ENCODE measurements at places on chromosomes 2 and 18.

DNA sequence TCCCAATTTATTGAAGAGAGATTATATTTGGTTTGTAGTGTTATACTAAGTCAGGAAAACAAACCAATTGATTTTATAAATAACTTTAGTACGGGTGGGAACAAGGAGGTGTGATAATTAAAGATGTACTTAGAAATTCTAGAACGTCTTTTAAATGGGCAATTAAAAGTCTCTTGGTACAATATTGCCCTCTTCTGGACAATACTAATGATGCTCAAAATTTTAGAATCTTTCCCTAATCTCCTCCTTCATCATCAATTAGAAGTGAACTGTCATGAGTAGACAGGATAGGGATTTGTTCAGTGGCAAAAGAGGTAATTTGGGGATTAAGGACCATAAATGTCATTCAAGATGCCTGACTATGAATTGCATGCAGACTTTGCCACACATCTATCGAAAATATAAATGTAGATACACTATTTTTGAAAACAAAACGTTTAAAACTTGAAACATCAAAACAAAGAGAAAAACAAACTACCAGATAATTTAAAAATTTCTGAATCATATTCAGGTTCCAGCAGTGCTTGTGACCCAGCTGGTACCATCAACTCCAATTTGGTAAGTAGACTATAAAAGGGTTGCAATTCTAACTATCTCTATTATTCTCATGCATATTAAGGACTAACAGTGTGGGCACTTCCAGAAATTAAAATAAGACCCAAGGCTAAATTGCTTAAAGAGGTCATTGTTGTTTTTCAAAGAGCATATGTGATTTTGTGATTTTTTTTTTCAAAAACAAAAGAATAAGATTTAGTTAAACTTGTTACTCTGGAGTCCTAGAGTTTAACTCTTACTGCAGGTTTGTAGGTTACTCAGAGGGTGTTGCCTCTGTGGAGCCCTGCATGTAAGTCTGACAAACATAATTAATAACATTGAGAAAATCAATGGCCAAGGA is 123.5 kb downstream of the LAMA3 start:
- DNase-seq: peak; percentile 20

DNA sequence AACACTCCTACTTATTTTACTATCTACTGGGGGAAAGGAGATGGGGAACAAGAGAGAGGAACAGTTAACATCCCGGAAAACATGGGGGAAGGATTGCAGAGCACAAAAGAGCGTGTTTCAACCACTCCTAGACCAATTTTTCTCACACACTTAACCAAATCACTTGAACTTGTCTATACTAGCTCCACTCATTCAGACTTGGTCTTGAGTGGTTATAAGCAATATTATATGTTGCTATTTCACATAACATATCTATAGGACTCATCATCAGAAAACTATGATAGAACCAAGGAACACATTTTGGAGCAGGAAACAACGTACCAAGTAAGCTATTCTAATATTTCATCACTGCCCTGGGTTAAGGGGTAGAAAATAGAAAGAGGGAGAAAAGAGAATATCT is 31.5 kb downstream of the SLC25A12 start:
- no peak for DNase-seq

- no peak for DNase-seq
These were observed 237.3 kb downstream of the CALCRL start for GRCh38 chr2:187210726-187211125.

DNA sequence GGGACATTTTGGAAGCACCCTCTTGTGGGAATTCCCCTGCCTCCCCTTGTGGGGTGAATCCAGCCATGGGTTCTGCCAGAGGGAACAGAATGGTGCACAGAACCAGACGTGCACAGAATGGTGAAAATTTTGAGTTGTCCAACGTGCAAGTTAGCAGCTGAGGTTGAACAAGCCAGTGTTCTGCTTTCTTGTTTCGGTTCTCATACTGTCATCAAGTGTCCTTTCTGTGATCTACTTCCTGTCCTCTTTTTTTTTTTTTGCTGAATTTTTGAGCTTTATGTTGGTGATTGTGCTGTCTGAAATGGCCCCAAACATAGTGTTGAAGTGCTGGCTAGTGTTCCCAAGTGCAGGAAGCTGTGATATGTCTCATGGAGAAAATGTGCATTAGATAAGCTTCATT is 21.5 kb upstream of the REEP1 start:
- DNase-seq: no peak

DNA sequence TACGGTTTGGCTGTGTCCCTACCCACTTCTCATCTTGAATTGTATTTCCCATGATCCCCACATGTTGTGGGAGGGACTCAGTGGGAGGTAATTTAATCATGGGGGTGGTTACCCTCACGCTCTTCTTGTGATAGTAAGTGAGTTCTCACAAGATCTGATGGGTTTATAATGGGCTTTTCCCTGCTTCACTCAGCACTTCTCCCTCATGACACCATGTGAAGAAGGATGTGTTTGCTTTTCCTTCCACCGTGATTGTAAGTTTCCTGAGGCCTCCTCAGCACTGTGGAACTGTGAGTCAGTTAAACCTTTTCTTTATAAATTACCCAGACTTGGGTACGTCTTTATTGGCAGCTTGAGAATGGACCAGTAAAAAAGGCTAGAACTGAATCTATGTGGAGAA is 750.0 kb upstream of the ID2 start:
- DNase-seq: no peak

DNA sequence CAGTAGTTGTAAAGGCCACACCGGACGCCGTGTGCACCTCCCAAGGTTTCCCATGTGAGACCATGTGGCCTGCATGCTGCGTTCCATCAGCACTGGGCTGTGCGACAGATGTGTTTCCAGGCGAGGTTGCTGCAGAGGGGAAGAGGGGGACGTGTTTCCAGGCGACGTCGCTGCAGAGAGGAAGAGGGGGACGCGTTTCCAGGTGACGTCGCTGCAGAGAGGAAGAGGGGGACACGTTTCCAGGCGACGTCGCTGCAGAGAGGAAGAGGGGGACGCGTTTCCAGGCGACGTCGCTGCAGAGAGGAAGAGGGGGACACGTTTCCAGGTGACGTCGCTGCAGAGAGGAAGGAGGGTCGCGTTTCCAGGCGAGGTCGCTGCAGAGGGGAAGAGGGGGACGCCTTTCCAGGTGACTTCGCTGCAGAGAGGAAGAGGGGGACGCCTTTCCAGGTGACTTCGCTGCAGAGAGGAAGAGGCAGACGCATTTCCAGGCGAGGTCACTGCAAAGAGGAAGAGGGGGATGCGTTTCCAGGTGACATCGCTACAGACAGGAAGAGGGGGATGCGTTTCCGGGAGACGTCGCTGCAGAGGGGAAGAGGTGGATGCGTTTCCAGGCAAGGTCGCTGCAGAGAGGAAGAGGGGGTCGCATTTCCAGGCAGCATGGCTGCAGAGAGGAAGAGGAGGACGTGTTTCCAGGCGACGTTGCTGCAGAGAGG is 24.5 kb downstream of the NFATC1 start:
- DNase-seq: no peak

- peak; percentile 30 for DNase-seq
These were observed 35.1 kb downstream of the EVA1A start for GRCh38 chr2:75525434-75526310.

GRCh38 chr18:79401494-79402208 is 5.9 kb downstream of the NFATC1 start:
- no peak for DNase-seq

- peak; percentile 17 for DNase-seq
These were observed 28.0 kb downstream of the AGAP1 start for GRCh38 chr2:235521844-235522243.

GRCh38 chr2:235769046-235769445 is 275.2 kb downstream of the AGAP1 start:
- DNase-seq: no peak

- peak; percentile 63 for DNase-seq
These were observed 29.6 kb downstream of the DOK1 start for GRCh38 chr2:74584088-74584645.

GRCh38 chr2:41004700-41005099 is 552.8 kb upstream of the SLC8A1 start:
- no peak for DNase-seq

DNA sequence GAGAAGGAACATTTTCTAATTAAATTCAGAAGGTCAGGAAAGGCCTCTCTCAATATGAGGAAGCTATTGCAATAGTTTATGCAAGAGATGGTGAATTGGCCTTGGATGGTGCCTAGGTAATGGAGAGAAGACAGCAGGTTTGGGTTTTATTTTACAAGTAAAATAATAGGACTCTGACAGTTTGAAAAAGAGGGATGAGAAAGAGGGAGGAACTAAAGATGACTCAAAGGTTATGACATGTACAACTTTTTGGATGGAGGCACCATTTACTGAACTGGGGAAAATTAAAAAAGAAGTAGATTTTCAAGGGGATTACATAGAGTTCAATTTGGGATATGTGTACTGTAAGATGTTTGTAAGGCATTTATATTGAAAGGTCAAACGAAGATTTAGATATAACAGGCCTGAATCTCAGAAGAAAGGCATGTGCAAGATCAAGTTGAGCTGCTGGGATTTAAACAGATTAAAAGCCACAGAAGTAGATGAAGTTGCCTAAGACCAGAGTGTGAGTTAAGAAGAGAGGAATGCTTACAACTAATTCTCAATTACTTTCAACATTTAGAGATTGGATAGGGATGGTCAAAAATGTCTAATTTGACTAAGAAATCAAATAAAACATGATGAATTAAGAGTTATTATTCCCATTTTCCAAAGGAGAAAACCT is 12.3 kb upstream of the ASNSD1 start:
- DNase-seq: peak; percentile 36

DNA sequence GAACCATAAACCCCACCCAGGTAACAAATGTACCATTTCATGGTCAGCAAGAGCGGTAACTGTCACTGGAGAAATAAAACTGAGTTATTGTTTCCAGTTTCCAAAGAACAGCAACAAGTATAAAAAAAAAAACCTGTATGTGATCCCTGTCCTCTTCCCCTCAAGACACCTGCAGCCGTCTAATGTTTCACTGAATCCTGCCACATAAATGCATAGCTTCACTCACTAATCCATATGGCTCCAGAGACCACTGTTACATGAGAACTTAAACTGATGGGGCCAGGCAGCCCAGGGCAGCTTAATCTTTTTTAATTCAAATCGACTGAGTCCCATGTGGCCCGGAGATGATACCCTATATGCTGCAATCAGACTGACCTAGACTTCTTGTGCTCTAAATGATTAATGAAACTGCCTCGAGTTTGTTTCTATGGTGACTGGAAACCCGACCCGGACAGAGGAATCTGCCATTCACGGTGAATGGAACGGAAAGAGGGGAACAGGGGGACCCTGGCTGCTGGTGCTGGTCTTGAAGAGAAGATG is 60.9 kb upstream of the SIX2 start:
- no peak for DNase-seq

GRCh38 chr2:96916156-96916630 is 46.3 kb upstream of the SEMA4C start:
- DNase-seq: no peak

DNA sequence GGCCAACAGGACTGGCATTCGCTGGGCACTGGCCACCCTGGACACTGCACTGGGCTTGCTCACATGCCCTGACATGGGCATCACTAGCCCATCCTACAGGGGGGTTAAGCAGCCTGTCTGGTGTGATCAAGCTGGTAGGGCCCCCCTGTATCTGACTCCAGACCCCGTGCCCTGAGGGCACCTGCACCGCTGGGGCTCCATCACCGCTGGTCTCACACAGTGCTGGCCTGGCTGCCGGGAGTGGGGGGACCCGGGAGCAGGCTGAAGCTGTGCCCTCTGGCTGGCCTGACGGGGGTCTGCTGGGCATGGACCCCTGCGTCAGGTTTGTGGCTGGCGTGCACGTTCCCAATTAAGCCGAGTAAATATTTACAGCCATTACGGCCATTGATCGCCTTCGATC is 32.3 kb downstream of the KCNIP3 start:
- DNase-seq: no peak

DNA sequence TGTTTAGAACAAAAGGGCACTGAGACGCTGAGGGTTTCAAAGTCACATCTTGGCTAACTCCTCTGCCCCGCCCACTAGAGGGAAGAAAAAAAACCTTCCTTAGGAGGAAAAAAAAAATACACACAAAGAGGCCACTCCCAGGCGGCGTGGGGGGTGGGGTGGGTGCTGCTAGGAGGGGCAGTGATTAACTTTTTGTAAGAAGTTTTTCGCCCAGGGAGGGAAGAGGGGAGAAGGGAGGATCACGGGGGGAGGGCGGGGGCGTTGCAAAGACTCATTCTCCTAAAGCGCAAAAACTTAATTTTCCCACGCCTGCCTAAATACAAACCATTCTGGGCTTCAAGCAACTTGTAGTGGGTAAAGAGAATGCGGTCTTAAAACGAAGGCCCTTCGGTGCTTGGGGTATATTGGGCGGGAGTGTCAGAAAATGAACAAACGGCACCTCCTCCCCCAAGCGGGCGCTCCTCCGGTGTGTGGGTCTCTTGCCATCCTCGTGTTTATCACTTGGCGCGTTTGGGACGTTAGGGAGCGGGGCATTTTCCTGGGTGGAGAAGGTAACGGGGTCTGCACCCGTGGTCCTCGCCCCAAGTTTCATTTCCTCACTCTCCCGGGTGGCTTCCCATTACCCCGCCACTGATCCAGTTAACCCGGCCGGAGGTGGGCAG is 1.7 kb downstream of the CXCR4 start:
- no peak for DNase-seq

- DNase-seq: no peak
These were observed 68.5 kb downstream of the ABI2 start for GRCh38 chr2:203396667-203397066.

DNA sequence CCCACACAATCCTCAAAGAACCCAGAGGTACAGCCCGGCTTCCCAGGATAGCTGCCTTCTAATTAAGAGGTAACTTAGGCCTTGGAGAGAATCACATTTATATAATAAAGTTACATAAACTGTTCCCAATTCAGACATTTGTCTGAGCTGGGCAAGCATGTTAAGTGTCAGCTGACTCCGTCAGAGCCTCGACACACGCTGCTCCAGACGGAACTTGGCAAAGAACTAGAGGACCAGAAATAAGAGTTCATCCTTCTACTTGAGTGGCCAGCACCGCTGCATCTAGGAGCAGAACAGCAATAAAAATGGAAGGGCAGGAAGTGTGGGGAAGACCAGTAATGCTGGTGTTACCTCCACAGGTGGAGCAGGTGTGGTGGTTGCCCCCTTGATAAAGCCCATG is 80.5 kb downstream of the MYO5B start:
- DNase-seq: no peak

DNA sequence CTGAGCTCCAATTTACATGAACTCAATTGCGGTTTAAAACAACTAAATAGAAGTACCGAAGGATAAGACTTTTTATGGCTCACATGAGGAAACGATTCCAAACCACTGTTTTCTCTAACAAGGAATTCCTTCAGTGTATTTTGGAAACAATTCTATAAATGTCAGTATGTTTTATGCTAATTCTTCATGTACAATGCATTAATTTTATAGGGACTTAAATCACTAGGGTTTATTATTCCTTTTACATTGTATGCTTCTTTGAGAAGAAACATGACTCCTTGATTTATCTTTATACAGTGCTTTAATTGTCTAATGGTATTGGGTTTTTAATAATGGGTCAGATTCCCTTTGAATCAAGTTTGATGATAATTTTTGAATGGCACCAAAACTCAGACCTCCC is 566.8 kb downstream of the EPHA4 start:
- no peak for DNase-seq

DNA sequence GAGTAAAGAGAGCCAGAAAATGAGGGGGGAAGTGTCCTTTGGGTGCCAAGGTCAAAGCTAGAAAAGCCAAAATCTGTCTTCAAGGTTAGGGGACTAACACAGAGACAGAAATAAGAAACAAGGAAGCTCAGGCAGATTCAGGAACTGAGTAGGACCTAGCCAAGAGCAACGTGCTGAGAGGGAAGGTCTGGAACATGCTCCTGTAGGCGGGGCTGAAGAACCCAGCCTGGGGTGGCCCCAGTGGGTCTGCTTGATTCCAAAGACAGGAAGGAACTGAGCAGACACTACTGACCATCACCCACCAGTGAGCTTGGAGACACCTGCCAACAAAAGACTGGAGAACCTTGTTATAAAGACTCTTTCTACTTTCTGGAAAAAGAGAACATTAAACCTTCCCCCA is 105.1 kb downstream of the SP3 start:
- DNase-seq: no peak

All from fibroblast of skin of right biceps (primary cell).